ENCODE measurements at places on chromosomes 13 and 19. TPM values are rescaled to one million over a fixed set of nuclear protein-coding genes. Genes with fewer than 3 reads are reported as not detected.

- no peak for DNase-seq
These were observed 11.6 kb downstream of the NFILZ start for GRCh38 chr19:8641908-8642547.

DNA sequence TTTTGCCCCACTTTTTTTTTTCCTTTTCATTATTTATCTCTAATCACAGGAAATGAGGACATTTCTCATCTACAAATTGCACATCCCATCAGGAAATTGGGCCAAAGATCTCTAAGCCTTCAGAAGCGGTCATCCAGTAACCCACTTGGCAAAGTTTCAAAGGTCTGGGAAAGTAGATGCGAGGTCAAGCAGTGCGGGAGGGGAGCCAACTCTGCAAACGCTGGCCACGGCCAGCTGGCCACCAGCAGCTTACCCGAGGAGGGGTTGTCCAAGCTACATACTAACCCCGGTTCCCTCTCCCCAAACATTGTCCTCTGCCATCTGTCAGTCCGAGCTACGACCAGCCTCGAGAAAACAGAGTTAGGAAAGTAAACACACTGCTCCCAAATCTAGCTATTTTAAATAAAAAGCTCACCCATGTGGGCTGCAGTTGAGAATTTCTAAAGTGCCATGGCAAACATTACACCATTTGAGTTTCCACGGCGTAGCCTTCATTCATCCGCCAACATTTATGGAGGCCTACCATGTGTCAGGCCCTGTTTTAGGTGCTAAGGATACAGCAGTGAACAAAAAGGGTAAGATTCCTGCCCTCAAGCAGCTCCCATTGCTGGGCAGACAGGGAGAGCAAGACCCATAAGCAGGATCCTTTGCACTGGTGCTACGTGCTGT lies 11.5 kb downstream of the FFAR2 start:
- DNase-seq, result no peak

DNA sequence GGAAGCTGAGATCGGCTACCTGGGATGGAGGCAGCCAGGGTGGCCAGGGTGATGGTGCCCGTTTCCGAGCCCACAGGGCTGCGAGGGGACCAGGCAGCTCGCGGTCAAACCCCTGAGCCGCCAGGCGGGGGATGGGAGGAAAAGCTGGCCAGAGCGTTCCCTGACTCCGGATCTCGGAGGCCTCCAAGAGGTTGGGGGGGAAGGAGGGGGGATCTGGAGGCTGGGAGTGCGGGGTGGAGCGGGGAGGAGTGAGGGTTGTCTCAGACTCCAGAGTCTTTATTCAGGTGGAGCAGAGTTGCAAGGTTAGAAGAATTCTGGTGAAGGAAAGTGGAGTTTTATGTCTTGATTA lies 1.1 kb downstream of the CACNG7 start:
- DNase-seq, result no peak

DNA sequence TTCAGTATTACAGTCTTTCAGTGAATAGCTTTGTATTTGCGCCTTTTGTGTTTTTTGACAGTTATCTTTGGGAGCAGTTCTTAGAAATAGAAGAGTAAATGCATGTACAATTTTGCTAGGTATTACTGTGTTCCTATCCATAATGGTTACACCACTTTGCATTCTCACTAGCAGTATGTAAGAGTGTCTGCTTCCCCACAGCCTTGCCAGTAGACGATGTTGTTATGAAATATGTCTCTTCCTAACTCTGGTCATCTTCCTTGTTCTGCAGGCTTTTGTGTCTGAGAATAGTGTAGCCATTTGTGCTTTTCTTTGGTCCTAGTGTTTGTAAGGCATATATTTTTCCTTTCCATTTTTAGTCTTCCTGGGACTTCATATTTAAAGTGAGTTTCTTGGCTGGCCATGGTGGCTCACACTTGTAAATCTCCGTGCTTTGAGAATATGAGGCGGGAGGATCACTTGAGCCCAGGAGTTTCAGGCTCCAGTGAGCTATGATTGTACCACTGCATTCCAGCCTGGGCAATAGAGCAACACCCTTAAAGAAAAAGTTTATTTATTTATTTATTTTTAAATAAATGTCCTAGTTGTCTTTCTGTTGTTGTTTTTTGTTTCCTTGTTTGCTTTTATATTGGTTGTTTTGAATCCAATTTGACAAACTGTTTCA lies 140.3 kb downstream of the PDS5B start:
- no peak for DNase-seq

DNA sequence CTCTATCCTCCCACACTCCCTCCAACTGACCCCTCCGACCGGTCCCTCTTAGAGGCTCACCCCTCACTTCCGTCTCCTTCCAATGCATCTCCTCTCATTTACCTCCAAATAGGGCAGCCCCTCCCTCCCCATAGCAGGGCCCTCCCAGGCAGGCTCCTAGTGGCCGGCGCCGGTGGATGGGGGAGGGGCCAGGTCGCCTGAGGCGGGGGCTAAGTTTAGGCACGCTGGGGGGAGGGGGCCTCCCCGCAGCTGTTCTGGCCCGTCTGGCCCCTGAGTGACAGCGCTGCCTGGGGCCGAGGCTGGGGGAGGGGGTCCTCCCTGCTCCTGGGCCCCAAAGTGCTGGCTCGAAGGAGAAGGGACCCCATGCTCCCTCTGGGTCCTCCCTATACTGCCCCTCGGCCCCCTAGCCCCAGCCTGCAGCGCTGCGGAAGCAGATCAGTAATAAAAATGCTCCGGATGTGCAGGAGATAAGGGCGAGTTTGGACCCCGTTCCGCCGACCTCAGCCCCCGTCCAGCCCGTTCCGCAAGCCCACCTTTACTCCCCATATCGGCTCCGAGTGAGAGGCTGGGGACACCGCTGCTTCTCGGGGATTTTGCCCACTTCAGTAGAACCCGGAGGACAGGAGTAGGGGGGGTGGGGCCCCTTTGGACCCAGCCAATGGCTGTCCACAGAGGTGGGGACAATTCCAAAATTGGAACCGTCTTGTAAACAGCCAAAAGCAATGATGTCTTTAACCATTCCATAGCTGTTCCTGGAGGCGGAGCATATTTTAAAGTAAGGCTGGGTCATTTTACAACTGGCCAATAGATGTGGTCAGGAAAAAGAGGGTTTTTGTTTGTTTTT lies 4.0 kb downstream of the RTN2 start:
- DNase-seq, result no peak

DNA sequence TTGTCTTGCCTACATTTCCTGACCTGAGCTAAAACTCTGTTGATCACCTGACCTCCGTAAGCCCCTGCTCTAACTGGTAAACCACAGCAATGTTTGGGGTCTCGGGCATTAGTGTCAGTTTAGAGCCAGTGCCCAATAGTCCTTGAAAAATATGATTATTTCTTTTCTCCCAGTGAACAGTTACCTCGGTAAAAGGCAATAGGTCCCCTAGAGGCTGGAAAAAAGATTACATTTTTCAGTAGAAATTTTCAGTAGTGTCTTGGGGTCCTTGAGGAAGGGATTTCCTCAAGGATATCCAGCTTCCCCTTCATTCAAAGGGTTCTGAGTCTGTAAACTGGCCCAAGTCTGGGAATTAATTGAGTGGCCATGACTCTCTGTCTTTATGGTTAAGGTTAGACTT lies 177.5 kb downstream of the SLC7A1 start:
- DNase-seq, result no peak

DNA sequence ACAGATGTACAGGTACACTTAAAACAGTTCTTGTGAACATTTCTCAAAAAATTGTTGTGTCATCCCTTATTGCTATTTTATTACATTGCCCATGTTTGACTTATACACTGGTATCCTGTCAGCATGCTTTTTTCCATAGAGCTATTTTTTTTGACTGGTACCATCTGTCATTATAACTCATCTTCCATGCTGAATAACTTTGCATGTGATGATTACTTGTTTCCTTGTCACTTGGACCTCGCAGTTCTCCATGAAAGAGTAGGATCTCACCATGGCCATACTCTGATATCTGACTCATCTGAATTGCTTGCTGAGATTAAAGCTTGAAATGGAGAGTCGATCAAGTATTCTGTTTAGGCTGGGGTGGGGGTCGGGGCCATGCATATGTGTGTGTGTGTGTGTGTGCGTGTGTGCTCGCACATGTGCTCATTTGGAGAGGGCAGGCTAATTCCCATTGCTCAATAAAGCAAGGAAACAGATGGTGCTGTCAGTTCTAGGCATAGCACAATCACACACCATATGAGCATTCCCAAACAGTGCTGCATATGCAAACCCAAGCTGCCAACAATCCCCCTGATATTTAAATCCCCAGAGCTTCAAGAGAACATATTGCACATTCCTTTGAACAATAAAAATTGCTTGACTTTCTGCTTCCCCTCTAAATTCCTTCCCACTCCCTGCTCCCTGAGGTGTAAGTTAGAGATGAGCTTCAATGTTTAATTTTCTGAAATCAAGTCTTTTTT lies 62.9 kb downstream of the NHLRC3 start:
- DNase-seq, result no peak

DNA sequence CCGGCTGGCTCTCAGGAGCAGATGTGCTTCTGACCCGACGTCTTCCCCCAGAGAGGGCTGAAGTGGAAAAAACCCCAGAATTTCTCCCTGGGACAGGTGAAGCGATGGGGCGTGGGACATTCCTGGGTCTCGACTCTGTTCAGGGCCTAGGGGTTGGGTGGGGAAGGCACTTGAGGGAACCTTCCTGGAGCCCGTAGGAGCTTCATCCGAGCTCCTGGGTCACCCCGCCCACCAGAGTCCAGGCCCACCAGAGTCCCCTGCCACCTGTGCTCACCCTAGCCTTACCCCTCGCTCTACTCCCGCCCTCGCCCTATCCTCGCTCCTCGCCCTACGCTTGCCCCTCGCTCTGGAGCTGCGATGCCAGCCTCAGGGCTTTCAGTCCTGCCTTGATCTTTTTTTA lies 23.2 kb downstream of the EPN1 start:
- no peak for DNase-seq

- DNase-seq, result no peak
These were observed 10.2 kb upstream of the N4BP2L2 start for GRCh38 chr13:32548837-32549236.

The PRR22 gene
- total RNA-seq, result 4.7 TPM

The KLHL1 gene
- total RNA-seq, result not detected

The GRIK5 gene
- 1.3 TPM for total RNA-seq

The TMEM150B gene
- not detected for total RNA-seq

The ADGRE3 gene
- total RNA-seq, result not detected

Data from T-cell (primary cell).